ENCODE measurements at places on chromosomes 7 and 10. TPM values are rescaled to one million over a fixed set of nuclear protein-coding genes. Genes with fewer than 3 reads are reported as not detected.

Gene STAG3
- not detected for total RNA-seq

Gene OR2A12
- not detected for total RNA-seq

Gene FRAT1
- 2.2 TPM for total RNA-seq

Gene UTF1
- not detected for total RNA-seq

Gene FEZF1
- total RNA-seq = not detected

Gene GIMAP1
- not detected for total RNA-seq

Gene IRF5
- not detected for total RNA-seq

Gene C10orf67
- not detected for total RNA-seq

Gene GRM3
- total RNA-seq = not detected

Gene MDFIC
- total RNA-seq = 43.5 TPM

Gene RSPH10B
- not detected for total RNA-seq

Gene SPDYE9
- not detected for total RNA-seq

Gene ARMC10
- 22.3 TPM for total RNA-seq

Gene C7orf57
- total RNA-seq = 0.34 TPM

Gene SUN3
- 17.0 TPM for total RNA-seq

Gene WDR37
- total RNA-seq = 8.1 TPM

Gene NXPH1
- total RNA-seq = not detected

Gene CPVL
- 2.7 TPM for total RNA-seq

DNA sequence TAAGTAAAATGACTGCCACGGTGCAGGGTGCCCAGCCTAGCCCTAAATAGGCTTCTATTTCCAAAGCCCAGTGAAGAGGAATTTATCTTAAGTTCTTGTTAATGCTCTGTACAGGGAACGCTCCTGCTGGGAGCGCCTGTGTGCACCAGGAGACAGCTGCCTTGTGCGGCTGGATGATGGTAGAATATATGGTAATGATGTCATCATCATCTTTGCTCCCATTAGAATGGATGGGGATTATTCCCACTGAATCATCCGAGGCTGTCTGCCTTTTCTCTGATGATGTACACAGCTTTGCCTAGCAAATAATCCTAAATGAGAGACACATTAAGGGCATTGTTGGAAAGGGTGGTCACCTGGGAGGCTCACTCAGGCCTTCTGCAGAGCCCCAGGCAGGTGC is 928.1 kb downstream of the CCSER2 start:
- no peak for DNase-seq

GRCh38 chr10:67112765-67113164 is 186.9 kb downstream of the LRRTM3 start:
- DNase-seq = no peak

DNA sequence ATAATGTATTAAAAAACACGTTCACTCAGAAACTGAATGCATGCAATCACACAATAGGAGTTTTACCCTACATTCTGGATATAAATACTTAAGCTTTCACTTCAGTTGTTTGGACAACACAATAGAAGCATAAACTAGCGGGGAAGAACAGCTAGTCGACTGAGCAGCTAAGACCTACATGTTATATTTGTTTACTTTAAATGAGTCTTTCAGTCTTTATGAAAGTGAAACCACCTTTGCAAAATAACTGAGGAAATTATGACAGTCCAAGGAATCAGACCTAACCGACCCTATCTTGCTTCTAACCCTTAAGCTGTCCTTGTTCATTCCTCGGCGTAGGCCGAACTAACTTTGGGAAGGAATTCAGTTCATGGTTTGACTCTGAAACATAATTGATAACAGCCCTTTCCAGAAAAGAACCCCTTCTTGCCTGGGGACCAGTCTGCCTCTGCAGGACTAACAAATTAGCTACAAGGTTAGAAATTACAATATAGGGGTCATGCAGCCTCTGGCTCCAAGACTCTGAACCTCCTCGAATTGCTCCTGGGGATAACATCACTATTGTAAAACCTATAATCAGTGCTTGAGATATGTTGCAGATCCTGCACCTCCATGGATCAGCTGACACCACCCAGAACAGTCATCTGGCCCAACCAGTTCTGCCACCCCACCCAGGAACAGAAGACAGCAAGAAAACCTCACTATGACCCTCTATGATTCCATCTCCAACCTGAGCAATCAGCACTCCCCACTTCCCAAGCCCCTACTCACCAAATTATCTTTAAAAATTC is 185.1 kb upstream of the KLF6 start:
- DNase-seq = no peak

GRCh38 chr7:33628894-33629293 is 276.4 kb upstream of the BMPER start:
- no peak for DNase-seq

- DNase-seq = no peak
Measured at GRCh38 chr7:123028339-123028738, 32.8 kb upstream of the TAS2R16 start.

- no peak for DNase-seq
Measured at GRCh38 chr10:100524206-100524605, 4.5 kb upstream of the SEC31B start.

DNA sequence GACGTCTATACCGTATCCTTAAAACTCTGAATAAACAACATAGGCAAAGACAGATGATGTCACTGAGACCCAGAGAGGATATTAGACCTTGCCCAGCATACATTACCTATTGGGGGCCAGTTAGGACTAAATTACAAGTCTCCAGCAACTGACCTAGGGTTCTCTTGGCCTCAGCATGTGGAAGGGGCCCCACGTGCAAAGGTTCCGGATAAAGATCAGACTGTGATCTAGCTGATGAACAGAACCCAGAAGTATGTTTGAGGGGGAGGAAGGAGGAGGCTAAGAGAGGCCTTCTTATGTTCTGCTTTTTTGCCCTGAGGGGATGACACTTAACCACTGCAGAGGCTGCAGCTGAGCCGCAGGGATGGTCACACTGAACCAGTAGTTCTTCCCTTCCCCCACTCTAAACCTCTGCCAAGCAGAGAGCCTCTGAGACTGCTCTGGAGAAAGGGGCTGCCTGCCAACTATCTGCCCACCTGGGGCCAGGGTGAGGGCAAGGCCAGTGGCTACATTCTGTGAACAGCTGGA is 24.0 kb upstream of the KMT2C start:
- no peak for DNase-seq

DNA sequence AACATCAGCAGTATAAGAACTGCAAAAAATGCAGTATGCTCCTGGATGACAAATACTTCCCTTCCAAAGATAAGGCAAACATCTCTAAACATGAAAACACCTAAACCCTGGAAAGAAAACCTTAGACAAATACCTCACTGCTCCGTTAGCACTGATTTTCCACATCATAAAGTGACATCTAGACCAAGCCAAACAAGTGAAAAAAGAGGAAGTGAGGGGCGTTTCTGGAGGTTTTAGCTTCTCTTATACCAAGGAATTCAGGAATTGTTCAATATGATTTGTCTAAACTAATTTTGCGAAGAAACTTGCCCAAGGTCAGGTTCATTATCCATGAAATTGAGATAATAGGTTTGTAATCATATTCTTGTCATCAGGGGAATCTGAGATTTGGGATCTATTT is 279.7 kb downstream of the ADRA2A start:
- DNase-seq = no peak

DNA sequence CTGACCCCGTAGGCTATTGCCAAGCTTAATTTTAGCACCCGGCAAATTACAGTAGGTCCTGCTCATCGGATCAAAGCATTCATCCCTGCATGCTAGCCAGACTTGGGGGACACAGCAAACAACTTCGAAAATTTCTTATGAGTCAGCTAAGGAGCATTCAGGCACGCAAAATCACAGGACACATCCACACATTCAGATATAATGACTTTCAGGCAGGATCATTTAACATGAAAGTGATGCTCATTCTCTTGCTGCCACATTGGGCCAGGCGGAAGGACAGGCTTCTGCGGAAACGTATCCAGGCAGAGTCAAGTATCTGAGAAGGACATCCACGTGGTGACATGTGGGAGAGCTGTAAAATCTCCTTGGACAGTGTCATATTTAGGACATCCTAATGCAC is 474.0 kb upstream of the NRP1 start:
- DNase-seq = no peak

DNA sequence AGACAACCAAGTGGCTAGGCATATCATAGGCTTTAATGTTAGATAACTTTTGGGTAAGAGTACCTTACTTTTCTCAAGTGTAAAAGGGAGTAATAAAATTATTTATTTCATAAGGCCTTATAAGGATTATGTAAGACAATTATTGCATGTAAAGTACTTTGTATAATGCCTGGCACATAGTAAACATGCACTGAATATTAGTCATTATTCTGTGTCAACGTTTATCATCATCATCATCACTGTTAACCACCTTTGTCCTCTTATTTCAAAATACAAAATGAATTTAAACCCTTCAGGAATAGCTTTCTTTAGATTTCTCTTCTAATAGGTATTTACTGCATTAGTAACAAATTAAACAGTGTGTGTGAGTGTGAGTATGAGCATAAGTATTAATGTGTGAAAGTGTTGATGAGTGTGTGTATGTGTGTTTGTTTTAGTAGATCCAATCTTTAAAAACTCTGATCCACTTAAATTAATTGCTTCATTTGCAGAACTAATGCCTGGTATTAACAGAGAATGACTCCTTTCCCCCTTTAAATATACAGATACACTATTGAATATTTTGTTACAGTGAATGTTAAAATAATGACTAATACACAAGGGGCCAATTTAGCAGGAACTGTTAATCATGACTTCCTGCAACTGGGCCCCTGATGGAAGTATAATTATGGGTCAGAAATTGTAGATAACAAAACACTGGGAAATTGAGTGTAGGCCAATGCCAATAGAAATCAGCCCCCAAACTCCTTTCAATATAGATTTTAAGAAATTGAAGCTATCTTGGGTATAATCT is 213.3 kb upstream of the FZD8 start:
- no peak for DNase-seq

- DNase-seq = no peak
Measured at GRCh38 chr10:16910793-16911164, 93.6 kb upstream of the RSU1 start.

GRCh38 chr7:77661816-77662215 is 34.4 kb upstream of the RSBN1L start:
- no peak for DNase-seq

DNA sequence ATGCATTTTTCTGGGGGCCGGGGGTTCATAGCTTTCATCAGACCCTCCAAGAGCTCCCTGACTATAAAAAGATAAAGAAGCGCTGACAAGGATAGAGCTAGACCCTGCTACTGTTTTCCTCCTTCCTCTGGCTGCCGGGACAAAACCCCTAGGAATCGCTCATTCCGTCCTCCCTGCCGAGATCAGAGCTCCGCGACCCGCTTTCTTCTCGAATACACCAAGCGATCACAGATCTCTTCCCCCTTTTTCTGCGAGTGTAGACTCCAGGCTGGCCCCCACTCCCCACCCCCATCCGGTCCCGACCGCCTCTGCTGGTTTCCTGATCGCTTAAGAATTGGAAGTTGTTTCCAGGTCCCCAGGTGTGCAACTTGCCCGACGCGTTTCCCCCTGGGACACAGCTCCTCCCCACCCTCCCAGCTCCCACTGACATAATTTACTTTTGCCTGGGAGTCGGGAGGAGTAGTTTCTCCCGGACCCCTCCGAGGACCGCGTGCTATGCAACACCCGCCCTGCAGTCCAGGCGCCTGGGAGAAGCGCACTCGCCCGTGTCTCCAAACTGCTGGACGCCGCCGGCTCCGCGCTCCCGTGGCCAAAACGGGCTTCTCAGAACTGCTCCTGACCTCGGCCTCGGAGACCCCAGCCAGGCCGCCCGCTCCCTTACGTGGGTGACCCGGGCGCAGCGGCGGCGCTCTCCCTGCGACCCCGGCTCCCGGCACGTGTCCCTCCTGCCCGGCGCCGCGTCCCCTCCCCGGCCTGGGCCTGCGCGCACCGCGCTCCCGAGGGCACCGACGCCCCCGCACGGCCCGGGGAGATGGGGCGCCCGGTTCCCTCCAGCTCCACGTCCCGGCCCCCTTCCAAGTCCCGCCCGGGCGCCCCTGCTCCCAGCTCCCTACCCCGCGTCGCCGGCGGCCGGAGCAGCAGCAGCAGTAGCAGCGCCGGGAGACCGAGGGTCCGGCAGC is 552 bp downstream of the IL15RA start:
- DNase-seq = peak; percentile 61

DNA sequence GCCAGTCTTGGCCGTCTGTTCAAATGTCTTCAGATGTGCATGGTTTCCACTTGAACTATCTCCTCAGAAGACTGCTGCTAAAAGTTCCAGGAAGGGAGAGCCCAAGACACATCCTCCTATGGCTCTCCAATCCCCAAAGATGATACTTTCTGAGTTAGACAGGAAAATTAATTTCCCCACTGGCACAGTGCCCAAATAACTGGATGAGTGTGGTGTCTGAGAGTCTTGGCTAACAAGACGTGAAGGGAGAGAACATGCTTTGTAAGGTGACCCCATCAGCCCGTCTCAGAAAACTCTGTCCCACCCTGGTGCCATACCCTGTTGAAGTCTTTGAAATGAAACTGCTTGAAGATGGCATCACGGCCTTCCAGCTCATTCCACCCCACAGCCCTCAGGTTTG is 2.9 kb downstream of the PCBD1 start:
- DNase-seq = no peak

DNA sequence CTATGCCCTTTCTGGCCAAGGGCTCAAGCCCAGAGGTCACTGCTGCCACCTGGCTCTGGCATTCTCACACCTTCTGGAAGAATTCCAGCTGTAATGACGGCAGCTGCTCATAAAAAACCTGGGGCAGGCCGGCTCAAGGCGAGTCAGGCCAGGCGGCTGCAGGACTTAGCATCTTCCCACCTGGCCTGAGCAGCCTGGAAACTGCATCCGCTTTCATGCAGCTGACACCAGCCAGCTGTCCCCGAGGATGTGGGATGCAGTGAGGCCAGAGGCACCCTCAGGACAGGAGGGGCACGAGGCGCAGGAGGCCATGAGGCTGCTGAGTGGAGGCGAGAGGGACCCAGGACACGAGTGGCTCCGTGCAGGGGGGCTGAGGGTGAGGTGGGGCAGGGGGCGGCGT is 47.5 kb upstream of the ADGRA1 start:
- no peak for DNase-seq

GRCh38 chr10:126658928-126659327 is 11.6 kb downstream of the C10orf90 start:
- DNase-seq = no peak

DNA sequence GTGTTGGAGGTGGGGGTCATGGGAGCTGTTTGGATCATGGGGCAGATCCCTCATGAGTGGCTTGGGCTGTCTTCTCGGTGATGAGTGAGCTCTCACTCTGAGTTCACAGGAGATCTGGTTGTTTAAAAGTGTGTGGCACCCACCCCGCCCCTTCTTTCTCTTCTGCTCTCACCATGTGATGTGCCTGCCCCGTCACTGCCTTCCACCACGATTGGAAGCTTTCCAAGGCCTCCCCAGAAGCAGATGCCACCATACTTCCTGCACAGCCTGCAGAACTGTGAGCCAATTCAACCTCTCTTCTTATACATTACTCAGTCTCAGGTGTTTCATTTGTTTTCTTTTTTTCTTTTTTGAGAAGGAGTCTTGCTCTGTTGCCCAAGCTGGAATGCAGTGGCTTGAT is 170.0 kb downstream of the PTPN20 start:
- DNase-seq = no peak

DNA sequence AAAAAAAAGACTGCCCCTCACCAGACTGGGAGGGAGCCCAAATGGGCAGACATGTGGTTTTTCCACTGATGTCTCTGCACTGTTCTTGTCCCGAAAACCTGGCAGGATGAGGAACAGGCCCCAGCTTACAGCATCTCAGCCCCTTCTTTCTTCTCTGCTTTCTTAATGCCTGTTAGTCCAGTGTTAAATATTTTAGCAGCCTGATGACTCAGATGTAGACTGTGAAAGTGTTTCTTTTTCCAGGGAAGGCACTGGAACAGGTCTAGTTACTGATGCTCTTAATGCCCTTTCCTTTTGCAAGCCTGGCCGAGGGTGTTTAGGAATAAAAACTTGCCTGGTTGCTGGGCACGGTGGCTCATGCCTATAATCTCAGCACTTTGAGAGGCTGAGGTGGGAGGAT is 107.7 kb downstream of the TACC2 start:
- no peak for DNase-seq

All from SJSA1 (cell line).